ENCODE measurements at places on chromosomes 2 and 18.

- DNase-seq: peak; percentile 46
Measured at GRCh38 chr2:236568068-236568921, 1.3 kb upstream of the ACKR3 start.

- no peak for DNase-seq
Measured at GRCh38 chr2:72630767-72631166, 195.1 kb downstream of the EXOC6B start.

- no peak for DNase-seq
Measured at GRCh38 chr2:9110893-9111569, 95.6 kb upstream of the ASAP2 start.

DNA sequence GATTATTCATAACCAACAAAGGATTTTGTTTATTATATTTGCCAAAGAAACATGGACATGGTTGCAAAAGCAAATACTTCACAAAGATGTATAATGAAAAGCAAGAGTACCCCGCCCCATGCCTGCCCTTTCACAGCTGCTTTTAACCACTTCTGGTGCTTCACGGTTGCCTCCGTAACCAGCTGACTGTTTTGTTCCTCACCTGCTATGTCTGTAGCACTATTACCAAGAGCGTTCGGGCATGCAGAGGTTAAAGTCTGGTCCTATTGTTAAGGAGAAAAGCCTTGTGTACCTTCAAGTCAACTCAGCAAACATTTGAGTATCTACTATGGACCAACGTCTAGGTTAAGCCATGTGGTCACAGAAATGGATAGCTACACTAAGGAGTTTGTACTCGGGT lies 115.2 kb upstream of the FOSL2 start:
- no peak for DNase-seq

DNA sequence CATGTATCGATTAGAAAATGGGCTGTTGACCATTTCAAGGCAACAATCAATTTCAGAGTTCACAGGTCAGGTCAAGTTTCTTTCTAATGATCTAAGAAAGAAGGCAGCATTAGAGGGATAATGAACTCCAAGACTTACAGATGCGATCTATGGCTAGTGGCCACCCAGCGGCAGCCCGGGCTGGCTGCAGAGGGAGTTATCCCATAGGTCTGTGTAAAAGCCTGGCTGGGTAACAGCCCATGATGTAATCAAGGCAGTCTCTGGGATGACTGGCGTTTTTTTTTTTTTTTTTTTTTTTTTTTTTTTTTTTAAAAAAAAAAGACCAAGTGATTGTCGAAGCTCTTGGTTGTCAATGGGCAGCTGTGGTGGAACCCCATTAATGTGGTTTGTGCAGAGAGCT lies 171.1 kb upstream of the SKOR2 start:
- DNase-seq: no peak

- DNase-seq: no peak
Measured at GRCh38 chr2:16123421-16123820, 183.1 kb downstream of the MYCN start.

DNA sequence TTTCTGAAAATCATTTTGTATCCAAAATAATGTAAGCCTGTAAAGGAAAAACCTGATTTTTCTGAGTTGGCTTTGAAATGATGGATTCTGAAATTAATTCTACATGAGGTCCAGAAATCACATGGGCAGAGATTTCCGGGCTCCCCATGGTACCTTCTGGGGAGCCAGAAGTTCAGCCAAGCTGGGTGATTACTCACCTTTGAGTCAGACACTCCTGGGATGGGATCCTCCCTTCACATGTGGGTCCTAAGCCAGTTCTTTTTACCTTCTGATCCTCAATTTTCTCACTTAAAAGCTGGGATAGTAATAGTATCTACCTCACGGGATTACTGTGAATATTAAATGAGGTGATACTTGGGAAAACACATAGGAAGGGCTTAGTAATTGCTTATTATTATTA lies 179.8 kb upstream of the EPAS1 start:
- no peak for DNase-seq

DNA sequence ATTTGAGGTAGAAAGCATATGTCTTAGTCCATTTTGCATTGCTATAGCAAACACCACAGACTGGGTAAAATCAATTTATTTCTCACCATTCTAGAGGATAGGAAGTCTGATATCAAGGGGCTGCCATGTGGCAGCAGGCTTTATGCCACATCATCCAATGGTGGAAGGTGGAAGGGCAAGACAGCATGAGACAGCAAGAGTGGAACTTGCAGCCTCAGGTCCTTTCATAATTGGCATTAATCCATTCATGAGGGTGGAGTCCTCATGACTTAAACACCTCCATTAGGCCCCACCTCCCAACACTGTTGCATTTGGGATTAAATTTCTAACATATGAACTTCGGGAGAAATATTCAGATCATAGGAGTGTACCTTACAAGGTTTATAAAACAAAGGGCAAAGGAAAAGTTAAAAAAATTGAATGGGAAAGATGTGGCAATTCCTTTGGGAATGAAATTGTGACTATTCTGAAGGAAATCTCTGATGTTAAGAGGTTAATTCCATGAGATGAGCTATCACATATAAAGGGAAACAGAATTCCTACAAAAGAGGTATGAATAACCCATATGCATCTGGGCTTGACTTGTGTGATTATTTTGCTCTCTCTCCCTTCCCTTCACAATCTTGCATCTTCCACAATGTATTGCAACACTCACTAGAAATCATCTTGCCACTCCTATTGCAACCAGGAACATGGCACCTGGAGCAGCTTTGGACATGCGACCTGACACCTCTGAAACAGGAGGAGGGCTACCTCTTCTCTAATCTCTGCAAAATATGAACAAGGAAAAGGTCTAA lies 507.8 kb downstream of the EPHA4 start:
- no peak for DNase-seq

- DNase-seq: no peak
Measured at GRCh38 chr2:144889348-144889747, 369.4 kb upstream of the ZEB2 start.

DNA sequence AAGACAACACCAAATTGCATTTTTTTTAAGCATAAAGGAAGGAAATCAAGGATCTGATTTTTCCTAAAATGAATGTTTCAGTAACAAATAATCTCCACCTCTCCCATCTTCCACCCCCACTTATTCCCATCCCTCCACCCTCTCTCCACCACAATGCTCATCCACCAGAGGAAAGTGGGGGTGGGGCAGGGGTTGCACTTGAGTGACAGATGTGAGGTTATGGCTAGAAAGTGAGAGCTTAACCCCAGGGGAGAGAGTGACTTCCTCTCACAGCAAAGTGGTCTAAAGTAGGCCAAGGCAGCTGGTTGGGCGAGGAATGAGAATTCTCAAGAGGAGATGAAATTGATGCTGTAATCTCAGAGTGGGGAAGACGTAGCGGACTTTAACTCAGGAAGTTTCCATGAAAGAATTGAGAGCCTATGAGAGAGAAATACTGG lies 104.7 kb downstream of the HNRNPLL start:
- DNase-seq: no peak

DNA sequence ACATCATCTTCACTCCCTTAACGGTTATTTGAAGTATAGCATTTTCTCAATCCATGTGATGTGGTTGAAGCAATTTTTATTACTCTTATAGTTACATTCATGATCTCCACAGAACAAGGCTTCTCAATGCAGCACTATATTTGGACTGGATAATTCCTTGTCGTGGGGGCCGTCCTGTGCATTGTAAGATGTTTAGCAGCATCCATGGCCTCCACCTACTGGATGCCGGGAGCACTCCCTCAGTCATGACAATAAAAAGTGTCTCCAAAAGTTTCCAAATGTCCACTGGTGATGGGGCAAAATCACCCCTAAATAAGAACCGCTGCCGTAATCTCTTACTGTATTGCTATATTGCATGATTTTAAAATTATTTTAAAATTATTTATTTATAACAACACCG lies 110.6 kb upstream of the DDX18 start:
- DNase-seq: no peak

DNA sequence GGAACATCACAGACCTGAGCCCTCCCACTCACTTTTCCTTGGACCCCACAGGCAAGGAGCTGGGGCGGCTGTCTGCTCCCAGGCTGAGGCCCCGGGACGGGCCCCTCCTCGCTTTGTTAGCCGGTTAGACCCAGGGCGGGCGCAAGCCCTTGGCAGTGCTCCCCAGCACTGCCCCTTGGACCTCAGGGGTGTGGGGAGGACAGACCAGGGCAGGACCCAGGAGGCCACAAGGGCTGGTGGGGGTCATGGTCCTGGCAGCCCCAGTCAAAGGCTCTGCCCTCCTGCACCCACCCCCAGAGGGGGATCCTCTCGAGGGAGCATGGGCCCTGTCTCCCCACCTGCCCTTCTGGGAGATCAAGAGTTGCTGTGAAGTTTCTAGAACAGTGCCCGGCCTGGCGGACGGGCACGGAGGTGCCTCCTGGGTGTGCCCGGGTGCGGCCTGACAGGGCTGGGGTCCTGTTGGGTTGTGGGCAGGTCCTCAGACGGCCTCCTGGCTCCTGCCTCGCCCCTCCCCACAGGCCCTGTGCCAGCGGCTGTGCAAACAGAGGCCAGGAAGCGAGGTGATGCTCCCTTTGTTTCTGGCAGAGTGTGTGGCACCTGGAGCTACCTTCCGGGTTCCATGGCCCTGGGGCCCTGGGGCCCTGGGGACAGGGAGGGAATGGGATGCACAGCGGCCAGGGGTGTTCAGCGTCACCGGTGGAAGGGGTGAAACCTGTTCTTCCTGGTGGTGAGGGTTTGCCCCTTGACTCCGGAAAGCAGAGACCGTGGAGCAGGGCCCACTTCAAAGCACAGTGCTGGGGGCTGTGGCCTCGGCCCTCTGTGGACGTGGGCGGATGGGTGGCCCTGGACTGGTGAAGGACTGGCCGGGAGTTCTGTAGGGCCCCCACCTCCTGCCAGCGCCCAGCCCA lies 2.9 kb upstream of the GAL3ST2 start:
- DNase-seq: no peak

DNA sequence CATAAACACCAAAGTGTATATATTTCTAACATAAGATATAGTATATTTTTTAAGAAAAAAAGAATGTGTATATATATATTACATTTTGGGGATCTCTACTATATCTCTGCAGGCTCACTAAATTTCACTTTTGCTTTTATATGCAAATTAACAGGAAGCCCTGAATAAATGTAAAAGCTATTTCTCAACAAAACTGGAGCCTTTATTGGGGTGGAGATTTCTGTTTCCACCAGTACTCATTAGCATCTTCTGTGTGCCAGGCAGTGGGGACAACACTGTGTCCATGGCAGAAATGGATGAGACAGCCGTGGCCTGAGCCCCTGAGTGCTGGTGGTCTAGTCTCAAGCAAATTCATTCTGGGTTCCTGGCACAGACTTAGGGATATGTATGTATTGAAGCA lies 41.3 kb downstream of the C18orf63 start:
- DNase-seq: no peak

- no peak for DNase-seq
Measured at GRCh38 chr2:224025874-224026273, 13.2 kb downstream of the SERPINE2 start.

DNA sequence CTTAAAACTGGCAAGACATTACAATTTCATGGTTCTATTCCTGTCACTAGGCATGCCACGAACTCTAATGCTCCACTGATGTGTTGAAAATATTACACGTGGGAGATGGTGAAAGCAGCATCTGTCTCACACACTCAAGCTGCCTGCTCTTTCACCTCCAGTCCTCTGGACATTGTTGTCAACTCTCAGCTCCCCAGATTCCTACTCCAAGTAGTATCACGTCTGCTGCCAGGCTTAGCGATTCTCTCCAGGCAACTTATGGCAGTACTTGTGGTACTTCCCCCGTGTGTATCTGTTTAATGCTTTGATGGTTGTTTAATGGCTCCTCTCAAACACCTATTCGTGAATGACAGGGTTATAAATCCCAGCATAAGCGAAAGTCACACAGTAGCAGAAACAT lies 103.8 kb downstream of the TMEFF2 start:
- no peak for DNase-seq

- DNase-seq: no peak
Measured at GRCh38 chr2:154048905-154049304, 177.2 kb downstream of the GALNT13 start.

- no peak for DNase-seq
Measured at GRCh38 chr2:20796374-20796791, 26.5 kb downstream of the LDAH start.

- DNase-seq: no peak
Measured at GRCh38 chr2:159637240-159637639, 20.9 kb upstream of the BAZ2B start.

- no peak for DNase-seq
Measured at GRCh38 chr2:133892352-133892913, 324.2 kb upstream of the NCKAP5 start.

GRCh38 chr2:118340103-118340502 lies 251.8 kb downstream of the INSIG2 start:
- no peak for DNase-seq

DNA sequence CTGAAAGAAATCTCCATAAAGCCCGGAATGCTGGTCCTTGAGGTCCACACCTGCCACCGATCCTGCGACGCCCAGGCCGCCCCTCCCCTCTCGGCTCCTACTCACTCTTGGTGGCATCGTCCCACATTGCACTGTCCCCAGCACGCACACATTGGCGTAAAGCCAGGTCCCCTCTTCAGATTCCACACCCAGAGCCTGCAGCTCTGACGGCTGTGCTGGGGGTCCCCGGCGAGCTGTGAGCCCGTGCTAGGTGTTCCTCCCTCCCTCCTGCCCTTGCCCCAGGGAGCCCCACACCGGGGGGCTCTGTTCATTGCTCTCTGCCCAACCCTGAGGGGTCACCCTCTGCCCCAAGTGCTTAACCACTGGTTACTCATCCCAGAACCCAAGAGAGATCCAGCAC lies 8.5 kb downstream of the TPO start:
- DNase-seq: no peak

DNA sequence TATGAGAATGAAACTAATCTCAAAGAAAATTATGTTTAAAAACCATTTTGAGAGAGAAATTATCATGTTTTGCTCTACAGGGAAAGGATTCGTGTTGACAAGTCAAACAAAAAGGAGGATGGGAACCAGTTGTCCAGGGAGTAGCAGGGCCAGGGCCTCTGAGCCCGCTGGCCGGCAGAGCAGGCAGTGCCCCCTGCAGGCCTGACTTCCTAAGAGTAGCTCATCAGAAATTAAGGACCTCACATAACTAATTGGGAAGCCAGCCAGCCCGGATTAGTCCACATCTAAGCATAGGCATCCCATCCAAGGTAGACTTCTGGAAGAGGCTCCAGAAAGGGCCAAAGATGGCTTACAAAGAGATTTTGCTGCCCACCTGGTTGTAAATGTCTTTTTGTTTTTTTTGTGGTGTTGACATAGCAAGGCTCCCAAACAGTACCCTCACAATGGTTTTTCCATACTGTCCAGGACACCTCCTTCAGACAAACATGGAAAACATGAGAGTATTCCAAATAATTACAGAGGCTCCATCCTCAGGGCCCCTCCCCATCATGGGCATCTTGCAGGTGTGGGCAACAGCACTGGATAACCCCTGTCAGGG lies 241.2 kb upstream of the TANK start:
- peak; percentile 50 for DNase-seq

Data from head of caudate nucleus (tissue), 42 donors.